ENCODE measurements at places on chromosomes 4 and X. TPM values are rescaled to one million over a fixed set of nuclear protein-coding genes. Genes with fewer than 3 reads are reported as not detected.

The TCEAL2 gene
- not detected for total RNA-seq

The CRMP1 gene
- total RNA-seq: not detected

The SPOCK3 gene
- total RNA-seq: not detected

The EDA2R gene
- 31.1 TPM for total RNA-seq

The TBC1D8B gene
- total RNA-seq: 7.0 TPM

The BRS3 gene
- not detected for total RNA-seq

The P2RY4 gene
- 0.39 TPM for total RNA-seq

The TLR1 gene
- 0.73 TPM for total RNA-seq

The TLR2 gene
- total RNA-seq: 3.7 TPM

The SERTM2 gene
- total RNA-seq: not detected

The MAGEB1 gene
- total RNA-seq: not detected

The GPR119 gene
- not detected for total RNA-seq

The NHSL2 gene
- total RNA-seq: 0.78 TPM

The AMOT gene
- 1.6 TPM for total RNA-seq

The GPR50 gene
- not detected for total RNA-seq

The CABS1 gene
- not detected for total RNA-seq

The MAGEB2 gene
- not detected for total RNA-seq

The WAS gene
- 0.20 TPM for total RNA-seq

The NSUN7 gene
- under 0.01 TPM for total RNA-seq

The CXCL10 gene
- total RNA-seq: under 0.01 TPM
